ENCODE measurements at places on chromosomes 11 and 22.
A peak's percentile ranks its signal among the peaks of the same experiment; 100 is the strongest.

DNA sequence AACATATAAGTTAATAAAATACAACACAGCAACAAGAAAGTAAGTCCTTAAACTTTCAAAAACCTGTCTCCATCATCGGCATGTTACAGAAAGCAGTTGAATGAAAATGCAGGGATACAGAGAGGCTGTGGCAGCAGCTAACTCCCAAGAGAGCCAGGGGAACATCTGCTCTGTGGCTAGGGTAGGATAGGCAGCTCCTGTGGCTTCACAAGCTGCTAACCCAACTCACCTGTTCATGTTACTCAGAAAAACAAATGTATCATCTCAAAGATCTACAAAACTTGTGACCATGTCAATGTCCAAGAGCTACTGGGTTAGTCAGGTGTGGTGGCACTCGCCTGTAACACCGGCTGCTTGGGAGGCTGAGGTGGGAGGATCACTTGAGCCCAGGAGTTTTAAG, 15.2 kb upstream of the PLAAT3 start:
- no peak for DNase-seq

GRCh38 chr11:65785319-65786007, 1.4 kb upstream of the OVOL1 start:
- no peak for DNase-seq

GRCh38 chr11:80365076-80365725, 924.4 kb upstream of the TENM4 start:
- no peak for DNase-seq

DNA sequence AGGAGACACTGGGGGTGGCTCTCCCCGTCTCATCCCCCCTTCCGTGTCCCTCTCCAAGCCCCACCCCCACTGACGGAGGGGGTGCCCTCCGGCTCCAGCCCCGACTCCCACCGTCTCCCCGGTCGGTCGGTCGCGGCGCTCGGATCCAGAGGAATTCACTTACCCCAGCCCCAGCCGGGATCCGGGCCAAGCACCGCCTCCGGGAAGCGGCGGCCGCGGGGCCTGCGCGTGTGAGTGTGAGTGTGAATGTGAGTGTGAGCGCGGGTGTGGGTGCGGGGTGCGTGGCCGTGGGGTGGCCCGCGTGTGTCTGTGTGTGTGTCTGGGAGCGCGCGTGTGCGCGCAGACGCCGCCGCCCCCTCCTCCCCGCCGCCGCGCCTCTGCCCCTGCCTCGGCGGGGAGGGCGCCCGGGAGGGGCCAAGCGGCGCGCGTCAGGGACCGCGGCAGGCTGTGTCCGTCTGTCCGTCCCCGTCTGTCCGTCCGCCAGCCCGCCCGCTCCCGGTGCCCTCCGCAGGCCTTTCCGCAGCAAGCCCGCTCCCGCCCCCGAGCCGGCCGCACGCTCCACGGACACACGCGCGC, at the start of gene ELFN2:
ELFN2 (minus strand) TSS at position 345 of the 576 bp plus-strand sequence. CDS start 51,945 bp downstream, outside the sequence.
- no peak for DNase-seq

- DNase-seq, result no peak
Measured at GRCh38 chr11:73878771-73879170, 2.0 kb downstream of the PAAF1 start.

DNA sequence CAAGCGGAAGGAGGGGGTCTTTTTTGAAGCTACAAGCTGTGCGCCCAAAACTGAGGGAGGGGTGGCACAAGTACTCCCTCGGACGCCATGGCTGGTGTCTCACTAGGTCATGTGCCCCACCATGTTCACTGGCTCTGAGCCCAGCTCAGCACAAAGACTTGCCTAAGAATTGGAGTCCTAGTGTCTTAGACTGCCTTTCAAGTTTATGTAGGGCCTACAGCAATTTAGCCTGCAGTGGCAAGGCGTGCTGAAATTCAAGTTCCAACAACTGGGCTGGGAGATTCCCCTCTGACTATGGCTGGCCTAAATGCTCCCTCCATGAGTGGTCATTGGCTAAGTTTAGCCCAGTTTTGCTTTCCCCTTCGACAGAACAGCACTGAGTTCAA, 27.3 kb downstream of the FCHSD2 start:
- DNase-seq, result no peak

DNA sequence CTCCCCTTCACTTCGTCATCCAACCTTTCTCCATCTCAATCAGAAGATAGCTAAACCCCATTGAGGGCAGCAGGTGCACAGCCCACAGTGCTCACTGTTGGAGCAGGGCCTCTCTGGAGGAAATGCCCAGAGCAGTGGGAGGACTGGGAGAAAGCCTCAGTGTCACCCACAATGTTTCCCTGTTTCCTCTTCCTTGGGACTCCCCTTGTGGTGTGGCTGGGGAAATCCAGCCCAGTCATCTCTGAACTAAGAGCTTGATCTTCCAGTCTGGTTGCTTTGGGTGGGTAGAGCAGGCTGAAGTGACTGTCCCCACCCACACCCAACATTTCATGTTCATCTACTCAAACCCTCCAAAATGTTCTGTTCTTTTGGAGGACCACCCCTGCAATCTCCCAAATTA, 29.8 kb upstream of the EED start:
- DNase-seq, result peak; percentile 16

GRCh38 chr22:46444390-46444854, 93.0 kb downstream of the CELSR1 start:
- no peak for DNase-seq

- DNase-seq, result no peak
Measured at GRCh38 chr22:25929321-25929878, 187.4 kb downstream of the MYO18B start.

- no peak for DNase-seq
Measured at GRCh38 chr11:63573881-63574855, 11.0 kb upstream of the PLAAT2 start.

GRCh38 chr11:34792814-34793258, 123.3 kb downstream of the APIP start:
- DNase-seq, result no peak

- no peak for DNase-seq
Measured at GRCh38 chr11:30786256-30787110, 200.3 kb upstream of the MPPED2 start.

DNA sequence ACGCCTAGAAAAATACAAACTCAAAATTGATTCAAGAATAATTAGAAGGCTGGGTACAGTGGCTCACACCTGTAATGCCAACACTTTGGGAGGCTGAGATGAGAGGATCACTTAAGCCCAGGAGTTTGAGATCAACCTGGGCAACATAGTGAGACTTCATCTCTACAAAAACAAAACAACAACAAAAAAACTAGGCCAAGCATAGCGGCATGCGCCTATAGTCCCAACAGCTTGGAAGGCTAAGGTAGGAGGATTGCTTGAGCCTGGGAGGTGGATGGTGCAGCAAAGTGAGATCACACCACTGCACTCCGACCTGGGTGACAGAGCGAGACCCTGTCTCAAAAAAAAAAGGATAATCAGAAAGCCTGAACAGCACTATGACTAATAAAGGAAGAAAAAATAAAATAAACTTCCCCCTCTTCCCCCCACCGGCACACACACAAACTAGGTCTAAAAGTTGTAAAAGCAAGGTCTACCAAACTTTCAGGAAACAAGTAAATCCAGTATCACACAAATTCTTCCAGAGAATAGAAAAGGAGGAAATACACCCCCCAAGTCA, 35.8 kb downstream of the RRAS2 start:
- no peak for DNase-seq

- DNase-seq, result no peak
Measured at GRCh38 chr11:62505059-62505439, 41.6 kb downstream of the AHNAK start.

- no peak for DNase-seq
Measured at GRCh38 chr11:20363149-20363499, 390 bp upstream of the HTATIP2 start.

- DNase-seq, result peak; percentile 39
Measured at GRCh38 chr11:113994077-113994954, 19.4 kb downstream of the HTR3A start.

- DNase-seq, result peak; percentile 86
Measured at GRCh38 chr22:43263645-43264514, 76.9 kb upstream of the TTLL12 start.

GRCh38 chr11:75493626-75494025, 32.1 kb downstream of the GDPD5 start:
- no peak for DNase-seq

GRCh38 chr11:42524534-42525227, 787.1 kb upstream of the API5 start:
- no peak for DNase-seq

DNA sequence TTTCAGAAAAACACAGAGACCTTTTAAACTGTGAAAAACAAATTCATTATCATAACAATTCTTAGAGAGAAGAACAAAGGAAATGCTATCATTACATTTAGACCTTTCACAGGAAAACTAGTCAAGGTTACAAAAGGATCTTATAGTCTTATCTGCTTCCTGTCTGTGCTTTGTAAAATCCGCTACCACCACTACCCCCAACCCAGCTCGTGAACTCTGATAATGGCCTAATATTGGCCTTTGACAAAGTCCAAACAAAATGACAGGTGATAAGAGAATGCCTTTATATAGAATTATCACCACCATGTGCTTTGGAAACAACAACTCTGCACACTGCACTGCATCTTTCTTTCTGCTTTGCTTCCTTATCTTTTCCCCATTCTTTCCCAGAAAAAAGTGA, 272.5 kb downstream of the SBF2 start:
- no peak for DNase-seq

- no peak for DNase-seq
Measured at GRCh38 chr11:114482114-114482513, 42.8 kb downstream of the REXO2 start.

- DNase-seq, result no peak
Measured at GRCh38 chr11:119533462-119533861, 110.5 kb upstream of the THY1 start.

DNA sequence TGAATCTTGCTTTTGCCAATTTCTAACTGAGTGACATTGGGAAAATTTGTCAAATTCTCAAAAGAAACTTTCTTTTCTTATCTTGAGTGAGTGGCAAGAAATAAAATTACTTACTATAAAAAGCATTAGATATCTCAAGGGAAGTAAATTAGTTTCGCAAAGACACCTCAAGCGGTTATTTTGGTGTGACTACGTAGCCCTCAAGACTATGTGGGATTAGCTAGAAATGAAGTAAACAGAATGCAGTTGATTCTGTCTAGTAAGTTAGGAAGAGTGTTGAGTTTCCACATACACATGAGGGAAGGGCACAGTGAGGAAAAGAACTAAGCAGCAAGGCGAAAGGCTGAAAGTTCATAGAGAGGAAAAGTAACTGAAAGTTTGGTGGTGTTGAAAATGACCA, 28.3 kb upstream of the MS4A6A start:
- no peak for DNase-seq

DNA sequence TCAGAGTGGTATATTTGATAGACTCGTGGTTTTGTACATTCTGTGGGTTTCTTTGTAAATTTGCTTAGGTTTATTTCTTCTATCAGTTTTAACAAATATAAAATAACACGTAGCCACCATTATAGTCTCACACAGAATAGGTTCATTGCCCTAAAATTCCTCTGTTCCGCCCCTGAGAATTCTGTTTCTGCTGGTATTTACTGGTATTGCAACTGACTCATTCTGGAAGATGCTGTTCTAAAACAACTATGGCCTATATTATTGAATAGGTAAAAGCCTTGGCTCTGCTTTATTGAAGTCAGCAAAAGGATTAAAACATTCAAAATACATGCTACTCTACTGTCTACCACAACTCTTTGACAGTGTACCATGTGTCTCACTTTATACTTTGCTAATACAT, 119.1 kb upstream of the CHORDC1 start:
- DNase-seq, result no peak

GRCh38 chr11:45607995-45608394, 57.4 kb downstream of the CHST1 start:
- DNase-seq, result no peak

DNA sequence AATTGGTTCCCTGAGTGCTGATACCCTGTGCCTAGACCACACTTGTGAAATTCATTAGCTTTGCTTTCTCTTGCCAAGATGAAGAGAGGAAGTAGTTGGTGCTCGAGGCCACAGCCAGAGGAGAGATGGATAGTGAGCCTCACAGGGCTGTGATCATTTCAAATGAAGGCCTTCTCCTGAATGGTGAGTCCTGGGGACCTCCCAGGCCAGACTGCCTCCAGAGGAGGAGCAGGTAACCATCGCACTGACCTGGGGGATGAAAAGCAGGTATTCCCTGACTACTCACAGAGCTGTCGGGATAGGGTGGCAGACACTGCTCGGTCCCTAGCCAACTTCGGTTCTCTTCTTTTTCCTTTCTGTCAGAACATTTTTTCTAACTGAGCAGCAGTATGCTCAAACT, 4.8 kb upstream of the FXYD6 start:
- no peak for DNase-seq

DNA sequence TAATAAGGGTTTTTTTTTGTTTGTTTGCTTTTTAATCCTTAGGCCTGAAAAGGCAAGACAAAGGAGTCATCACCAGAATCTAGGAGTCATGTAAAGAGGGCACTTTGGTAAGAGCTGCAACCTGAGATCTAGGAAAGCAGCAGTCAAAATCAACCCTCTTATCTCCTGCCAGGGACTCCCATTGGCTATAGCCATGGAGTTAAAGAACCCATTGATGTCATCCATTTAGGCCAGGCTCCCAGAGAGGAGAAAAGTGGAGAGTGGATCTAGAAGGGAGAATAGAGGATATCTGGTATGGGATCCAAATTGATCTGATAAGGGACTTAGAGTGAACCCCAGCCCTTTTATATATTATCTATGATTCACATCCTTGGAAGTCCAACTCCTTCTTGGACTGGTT, 35.9 kb downstream of the ZNF215 start:
- DNase-seq, result no peak

DNA sequence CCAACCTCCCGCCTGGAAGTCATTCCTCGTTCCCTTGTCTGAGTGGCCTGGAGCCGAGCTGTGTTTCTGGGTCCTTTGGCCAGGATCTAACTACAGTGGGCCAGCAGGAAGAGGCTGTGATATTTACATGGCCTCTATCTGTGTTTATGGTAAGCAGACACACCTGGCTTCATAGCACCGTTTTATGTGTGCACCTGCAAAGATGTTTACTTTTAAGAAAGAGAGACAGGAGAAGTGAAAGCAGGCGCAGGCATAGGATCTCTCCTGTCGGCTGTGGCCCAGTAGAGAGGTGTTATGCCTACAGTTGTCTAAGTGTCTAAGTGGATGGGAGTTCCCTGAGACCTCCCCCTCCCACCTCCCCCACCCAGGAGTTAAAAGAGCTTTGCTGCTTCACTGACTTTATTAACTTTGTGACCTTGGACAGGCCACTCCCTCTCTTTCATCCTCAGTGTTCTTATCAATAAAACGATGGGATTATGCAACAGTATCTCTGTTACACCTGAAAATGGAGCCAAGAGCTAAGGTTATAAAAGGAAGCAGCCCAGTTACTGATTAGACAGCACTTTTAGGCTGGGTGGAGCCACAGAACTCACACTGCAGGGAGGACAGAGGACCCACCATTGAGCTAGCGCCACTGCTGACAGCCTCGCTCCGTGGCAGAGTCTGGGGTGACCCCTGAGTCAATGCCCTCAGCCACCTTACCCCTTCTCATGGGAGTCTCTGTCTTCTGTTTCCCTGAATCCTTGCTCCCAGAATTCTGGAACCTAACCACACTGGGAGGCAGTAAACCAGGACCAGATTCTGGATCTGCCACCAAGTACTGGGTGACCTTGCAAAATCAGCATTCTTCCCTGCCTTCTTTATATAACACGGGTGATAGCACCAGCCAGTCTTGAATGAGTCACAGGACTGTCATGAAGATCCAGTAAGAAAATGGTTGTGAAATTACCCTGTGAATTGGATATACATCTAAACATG, 22.0 kb downstream of the ST14 start:
- DNase-seq, result no peak
